ENCODE measurements at places on chromosomes 5 and 9.

DNA sequence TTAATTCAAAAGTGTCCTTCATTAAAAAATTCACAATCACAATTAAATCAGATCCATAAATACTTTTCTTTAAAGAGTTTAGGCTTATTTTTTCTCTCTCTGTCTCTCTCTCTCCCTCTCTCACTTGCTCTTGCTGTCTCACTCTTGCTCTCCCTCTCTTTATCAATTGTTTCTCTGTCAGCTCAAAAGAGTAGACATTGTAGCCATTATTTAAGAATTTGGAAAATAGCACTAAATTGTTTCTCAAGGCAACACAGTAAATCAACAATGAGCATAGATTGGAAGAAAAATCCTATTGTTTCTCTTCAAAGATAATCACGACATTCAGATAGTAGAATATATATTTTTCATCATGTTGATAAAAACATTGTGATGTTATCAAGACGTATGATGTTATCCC, 1114.0 kb downstream of the PTPRD start:
- DNase-seq, result no peak

- no peak for DNase-seq
Observed at GRCh38 chr5:124377386-124377785, 369.1 kb downstream of the ZNF608 start.

DNA sequence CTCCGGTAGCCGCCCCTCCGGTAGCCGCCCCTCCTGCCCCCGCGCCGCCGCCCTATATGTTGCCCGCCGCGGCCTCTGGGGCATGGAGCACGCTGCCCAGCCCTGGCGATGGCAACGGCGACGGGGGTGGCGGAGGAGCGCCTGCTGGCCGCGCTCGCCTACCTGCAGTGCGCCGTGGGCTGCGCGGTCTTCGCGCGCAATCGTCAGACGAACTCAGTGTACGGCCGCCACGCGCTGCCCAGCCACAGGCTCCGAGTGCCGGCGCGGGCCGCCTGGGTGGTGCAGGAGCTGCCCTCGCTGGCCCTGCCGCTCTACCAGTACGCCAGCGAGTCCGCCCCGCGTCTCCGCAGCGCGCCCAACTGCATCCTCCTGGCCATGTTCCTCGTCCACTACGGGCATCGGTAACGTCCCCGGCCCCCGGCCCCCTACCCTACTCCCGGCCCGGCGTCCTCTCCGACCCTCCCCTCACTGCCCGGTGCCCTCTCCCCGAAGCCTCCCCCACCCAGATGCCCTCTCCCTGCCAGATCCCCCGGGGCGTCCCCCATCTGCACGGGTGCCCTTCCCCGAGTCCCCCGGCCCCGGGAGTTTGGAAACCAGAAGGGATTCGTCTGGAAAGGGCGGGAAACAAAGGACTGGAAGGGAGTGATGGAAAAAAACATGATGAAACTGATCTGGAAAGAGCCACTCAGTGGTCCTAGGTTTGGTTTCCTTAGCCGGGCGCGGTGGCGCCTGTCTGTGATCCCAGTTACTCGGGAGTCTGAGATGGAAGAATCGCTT, 417 bp downstream of the SRD5A1 start:
- DNase-seq, result peak; percentile 67

DNA sequence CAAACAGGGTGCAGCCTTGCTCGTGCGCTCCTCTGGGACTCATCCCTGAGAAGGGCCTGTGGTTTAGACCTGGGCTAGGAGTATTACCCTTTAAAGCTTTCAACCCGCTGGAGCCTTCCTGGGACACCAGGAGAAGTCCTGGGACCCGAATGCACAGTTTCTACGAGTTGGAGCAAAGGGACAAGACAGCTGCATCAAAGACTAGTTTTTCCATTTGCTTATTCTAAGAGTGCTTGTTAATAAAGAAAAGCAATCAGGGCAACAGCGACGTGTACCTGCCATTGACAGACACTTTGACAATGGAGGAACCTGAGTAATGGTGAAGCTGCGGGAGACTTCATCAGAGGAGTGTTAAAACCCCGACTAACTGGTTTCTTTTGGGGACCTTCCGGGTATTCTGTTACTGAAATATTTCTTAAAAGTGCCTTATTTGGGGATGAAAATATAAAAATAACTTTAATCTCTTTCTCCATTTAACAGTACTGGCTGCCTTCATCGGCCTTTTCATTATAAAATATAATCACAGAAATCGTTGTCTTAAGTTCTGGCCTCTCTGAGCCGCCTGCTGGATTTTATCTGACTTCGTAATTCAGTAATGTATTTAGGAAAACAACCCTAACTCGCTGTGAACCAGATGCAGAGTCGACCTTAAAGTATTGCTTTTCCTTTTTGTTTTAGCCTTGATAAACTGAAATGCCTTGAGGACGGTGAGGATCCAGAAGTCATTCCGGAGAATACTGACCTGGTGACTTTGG, 732 bp downstream of the SNAPC3 start:
- DNase-seq, result peak; percentile 46
